Astrocyte (in vitro differentiated cells and primary cell): ENCODE measurements at places on chromosomes 2 and 18.

GRCh38 chr2:128290356-128290755 is 28.3 kb downstream of the HS6ST1 start:
- DNase-seq, result peak; percentile 52
- H3K4me3 ChIP-seq, result no peak overlapping the region
- no peaks in the 10 kb centered on the region for H3K4me1 ChIP-seq
- H3K27ac ChIP-seq, result no peak overlapping the region
- H3K36me3 ChIP-seq, result no peaks in the 10 kb centered on the region

GRCh38 chr18:29540548-29540947 is 1363.6 kb upstream of the CDH2 start:
- DNase-seq, result no peak
- no peak overlapping the region for H3K4me3 ChIP-seq
- H3K4me1 ChIP-seq, result no peaks in the 10 kb centered on the region
- no peaks in the 10 kb centered on the region for H3K27me3 ChIP-seq
- no peak overlapping the region for H3K27ac ChIP-seq

DNA sequence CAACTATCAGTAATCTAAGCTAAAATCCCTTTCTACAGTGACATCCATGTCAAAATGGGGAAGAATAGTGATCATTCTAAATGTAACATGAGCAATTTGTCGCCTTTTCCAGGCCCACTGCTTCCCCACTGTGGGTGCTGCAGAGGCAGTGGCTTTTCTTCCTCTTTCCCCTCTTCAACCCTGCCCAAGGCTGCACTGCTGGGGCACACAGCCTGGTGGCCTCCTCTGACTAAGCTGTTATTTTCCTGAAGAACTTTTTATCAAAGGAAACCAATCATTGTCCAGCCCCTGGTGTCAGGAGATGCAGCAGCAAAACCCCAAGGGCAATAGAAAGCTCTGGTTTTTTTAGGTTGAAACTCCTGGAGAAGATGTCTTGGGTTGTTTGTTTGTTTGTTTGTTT is 117.6 kb upstream of the KLF7 start:
- H3K27ac ChIP-seq, result no peak overlapping the region
- no peaks in the 10 kb centered on the region for H3K36me3 ChIP-seq
- DNase-seq, result no peak
- H3K27me3 ChIP-seq, result no peaks in the 10 kb centered on the region
- no peaks in the 10 kb centered on the region for H3K4me1 ChIP-seq
- no peak overlapping the region for H3K4me3 ChIP-seq

DNA sequence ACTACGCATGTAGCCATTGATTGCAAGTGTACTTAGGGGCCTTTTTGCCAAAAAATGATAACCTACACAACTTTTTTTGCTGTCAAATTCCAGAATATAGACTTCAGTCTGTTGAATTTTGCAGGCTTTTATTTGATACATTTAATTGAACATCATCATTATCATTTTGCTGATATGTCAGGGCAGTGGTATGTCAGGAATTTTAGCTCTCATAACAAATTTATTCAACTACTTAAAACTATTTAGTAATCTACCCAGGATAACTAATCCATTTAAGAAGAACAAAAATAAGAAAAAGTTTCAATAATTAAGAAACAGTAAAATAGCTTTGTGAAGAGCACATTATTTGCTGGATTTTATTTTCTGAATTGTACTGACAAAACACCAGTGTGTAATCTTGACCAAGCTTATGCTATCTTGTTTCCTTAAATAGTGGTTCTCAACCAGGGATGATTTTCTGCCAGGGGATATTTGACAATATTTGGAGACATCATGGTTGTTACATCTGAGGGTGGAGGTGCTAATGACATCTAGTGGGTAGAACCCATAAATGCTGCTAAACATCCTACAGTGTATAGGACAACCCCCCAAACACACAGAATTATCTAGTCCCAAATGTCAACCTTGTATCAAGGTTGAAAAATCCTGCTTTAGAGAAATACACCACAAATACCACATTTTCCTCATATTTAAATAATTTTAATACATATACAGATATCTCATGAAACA is 12.1 kb upstream of the TTN start:
- no peaks in the 10 kb centered on the region for H3K36me3 ChIP-seq
- H3K27me3 ChIP-seq, result no peaks in the 10 kb centered on the region
- no peak overlapping the region for H3K27ac ChIP-seq
- H3K4me1 ChIP-seq, result peaks cover 8% of the 10 kb centered on the region

DNA sequence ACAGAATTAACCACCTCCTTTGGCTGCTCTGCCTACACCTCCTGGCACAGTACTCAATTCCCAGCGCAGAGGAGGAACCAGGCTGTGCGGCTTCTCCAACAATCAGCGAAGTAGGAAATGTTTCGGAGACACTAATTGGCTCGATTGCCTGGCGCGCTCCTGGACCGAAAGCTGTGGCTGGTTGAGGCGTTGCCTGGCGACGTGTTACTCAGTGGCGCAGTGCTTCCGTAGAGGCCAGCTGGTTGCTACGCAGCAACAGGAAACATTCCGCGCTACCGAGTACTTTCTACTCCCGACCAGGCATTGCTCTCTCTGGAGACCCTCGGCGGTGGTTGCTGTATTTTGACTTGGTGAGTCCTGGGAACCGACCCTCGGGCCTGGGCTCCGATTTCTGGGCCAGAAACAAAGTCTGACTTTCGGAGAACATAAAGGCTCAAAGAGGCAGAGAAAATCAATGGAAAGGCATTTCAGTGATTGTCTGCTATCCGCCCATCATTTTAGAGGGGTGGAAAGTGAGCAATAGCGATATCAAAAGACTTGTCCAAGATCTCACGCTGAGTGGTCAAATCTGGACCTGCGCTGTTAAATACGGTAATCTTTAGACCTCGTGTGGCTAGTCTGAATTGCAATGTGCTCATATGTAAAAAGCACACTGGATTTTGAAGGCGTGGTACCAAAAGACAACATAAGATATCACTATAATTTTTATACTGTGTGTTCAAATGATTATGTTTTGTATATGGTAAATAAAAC is at the start of gene DNAH6:
Gene DNAH6, plus strand, starts transcription at position 265 of the 753 bp plus-strand sequence. CDS start 1,329 bp downstream, outside the sequence.
- H3K27ac ChIP-seq, result peak within 1 kb of the TSS; percentile 57
- no peaks in the 10 kb centered on the region for H3K27me3 ChIP-seq
- H3K4me3 ChIP-seq, result peak within 1 kb of the TSS; percentile 81
- H3K4me1 ChIP-seq, result peaks cover 4% of the 10 kb centered on the region
- no peaks in the 10 kb centered on the region for H3K36me3 ChIP-seq

- H3K4me3 ChIP-seq, result no peak overlapping the region
- H3K4me1 ChIP-seq, result peaks cover 16% of the 10 kb centered on the region
- H3K27ac ChIP-seq, result no peak overlapping the region
- no peaks in the 10 kb centered on the region for H3K36me3 ChIP-seq
- H3K27me3 ChIP-seq, result peaks cover 34% of the 10 kb centered on the region
Measured at GRCh38 chr18:13216092-13216582, 2.4 kb upstream of the LDLRAD4 start.

DNA sequence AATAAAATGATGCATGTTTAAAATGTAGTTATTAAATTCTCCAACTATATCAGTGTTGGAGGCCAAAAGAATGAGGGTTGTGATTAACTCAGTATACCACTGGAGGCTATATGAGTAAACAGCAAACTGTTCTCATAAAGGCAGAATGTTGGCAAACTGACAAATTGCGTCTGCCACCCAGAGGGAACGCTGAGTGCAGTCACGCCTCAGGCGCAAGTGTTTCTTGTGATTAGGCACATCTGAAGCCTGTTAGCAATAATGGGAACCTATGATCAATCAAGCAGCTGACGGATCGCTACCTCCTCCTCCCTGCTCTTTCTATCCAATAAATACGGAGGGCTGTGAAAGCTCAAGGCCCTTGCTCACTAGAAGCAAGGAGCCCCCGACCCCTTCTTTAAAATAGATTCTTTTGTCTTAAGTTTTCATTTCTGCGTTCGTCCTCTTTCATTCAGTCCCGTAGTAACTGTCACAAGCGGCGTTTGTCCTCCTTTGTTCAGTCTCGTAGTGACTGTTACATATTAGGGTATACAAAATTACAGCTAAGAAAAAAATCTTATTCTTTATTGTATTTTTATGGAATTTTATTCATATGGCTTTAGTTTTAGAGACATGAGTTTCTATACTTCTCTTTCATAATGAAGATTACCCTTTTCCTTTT is 16.3 kb upstream of the RMND5A start:
- H3K36me3 ChIP-seq, result no peaks in the 10 kb centered on the region
- H3K4me3 ChIP-seq, result peak overlapping the region; percentile 13
- H3K27ac ChIP-seq, result peak overlapping the region; percentile 47
- H3K4me1 ChIP-seq, result peaks cover 17% of the 10 kb centered on the region
- DNase-seq, result peak; percentile 58

DNA sequence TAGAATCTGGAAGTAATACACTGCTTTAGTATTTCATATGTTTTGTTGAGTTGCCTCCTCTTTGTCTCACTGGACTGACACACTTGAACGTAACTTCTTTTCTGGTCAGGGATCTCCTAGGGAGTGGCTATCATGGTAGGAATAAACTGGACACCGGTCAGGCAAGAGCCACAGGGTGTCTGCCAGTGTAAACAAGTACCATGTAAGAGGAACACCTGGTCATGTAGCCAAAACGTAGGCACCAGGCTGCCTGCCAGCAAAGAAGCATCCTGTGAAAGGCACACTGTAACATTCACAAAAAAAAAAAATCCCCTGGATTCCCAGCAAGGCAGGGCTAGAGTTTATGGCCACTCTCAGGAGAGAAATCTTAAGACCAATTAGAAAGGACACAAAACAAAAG is 372.8 kb upstream of the RND3 start:
- H3K36me3 ChIP-seq, result no peaks in the 10 kb centered on the region
- no peaks in the 10 kb centered on the region for H3K27me3 ChIP-seq
- H3K27ac ChIP-seq, result no peak overlapping the region
- no peak for DNase-seq
- H3K4me3 ChIP-seq, result no peak overlapping the region

- DNase-seq, result no peak
- H3K4me3 ChIP-seq, result no peak overlapping the region
- no peaks in the 10 kb centered on the region for H3K27me3 ChIP-seq
- H3K36me3 ChIP-seq, result no peaks in the 10 kb centered on the region
- H3K27ac ChIP-seq, result no peak overlapping the region
Measured at GRCh38 chr2:98036349-98037000, 40.7 kb upstream of the TMEM131 start.

DNA sequence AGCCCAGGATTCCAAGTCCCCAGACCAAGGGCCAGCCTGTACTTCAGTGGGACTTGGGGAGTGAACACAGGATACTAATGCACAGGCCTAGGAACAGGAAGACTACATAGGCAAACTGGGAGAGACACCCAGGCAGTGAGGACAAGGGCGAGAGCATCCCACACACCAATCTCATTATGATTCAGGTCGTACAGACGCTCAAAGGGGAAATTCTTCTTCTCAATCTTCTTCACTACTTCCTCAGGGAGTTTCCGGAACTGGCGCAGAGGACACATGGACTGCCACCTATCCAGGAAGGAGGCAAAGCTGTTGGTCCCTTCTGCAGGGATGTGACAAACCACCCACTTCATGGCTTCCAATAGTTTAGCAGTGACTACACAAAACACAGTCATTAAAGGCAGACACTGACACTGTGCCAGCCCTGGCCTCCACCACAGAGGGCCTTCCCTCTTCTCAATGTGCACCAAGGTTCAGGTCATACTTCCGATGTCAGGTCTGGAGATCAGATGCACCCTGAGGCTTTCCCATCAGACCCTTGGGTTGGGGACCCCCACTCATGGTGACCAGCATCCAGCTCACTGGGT is 18.0 kb downstream of the SNRNP200 start:
- no peak overlapping the region for H3K4me3 ChIP-seq
- no peak overlapping the region for H3K27ac ChIP-seq
